ENCODE measurements at places on chromosomes 7 and 10. TPM values are rescaled to one million over a fixed set of nuclear protein-coding genes. Genes with fewer than 3 reads are reported as not detected.

The ASAH2B gene
- total RNA-seq = 2.1 TPM

The IL6 gene
- 0.80 TPM for total RNA-seq

The UTF1 gene
- total RNA-seq = not detected

The TBX20 gene
- not detected for total RNA-seq

The LRIT1 gene
- total RNA-seq = not detected

The ASZ1 gene
- not detected for total RNA-seq

The WDR37 gene
- 13.1 TPM for total RNA-seq

Data from suprapubic skin (tissue), 4 donors.